ENCODE measurements at places on chromosomes 7 and 10.
A peak's percentile ranks its signal among the peaks of the same experiment; 100 is the strongest.

- no peak for DNase-seq
These were observed 479.9 kb upstream of the AKR1E2 start for GRCh38 chr10:4345877-4346646.

GRCh38 chr10:49834976-49835375 is 72.9 kb upstream of the OGDHL start:
- no peak for DNase-seq

DNA sequence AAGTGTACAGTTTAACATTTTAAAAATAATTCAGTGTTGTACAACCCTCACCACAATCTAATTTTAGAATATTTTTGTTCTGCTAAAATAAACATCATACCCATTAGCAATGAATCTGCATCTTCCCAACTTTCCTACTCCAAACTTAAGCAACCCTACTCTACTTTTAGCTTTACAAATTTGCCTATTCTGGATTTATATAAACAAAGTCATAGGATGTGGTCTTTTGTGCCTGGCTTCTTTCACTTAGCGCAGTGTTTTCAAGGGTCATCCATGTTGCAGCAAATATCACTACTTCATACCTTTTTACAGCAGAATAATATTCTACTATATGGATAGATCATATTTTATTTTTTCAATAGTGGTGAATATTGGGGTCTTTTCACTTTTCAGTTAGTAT is 18.9 kb downstream of the CALML3 start:
- DNase-seq = no peak

- no peak for DNase-seq
These were observed 113.4 kb downstream of the JAZF1 start for GRCh38 chr7:28067171-28067570.

GRCh38 chr10:112803961-112804401 is 146.1 kb upstream of the TCF7L2 start:
- no peak for DNase-seq

DNA sequence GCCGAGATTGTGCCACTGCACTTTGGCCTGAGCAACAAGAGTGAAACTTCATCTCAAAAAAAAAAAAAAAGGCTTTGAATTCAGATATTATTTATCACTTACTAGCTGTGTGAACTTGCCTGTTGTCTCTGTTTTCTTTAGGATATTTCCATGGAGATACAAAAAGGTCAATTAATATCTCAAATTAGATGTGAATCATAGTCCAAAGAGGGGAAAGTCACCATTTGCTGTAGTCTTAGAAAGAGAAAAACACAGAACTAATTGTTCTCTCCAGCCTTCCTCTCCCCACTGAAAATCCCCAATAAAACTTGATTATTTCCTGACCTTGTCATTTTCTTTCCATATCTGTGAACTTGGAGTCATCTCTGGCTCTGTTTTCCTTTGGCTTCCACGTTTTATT is 21.2 kb downstream of the HEPACAM2 start:
- DNase-seq = no peak

- no peak for DNase-seq
These were observed 488 bp downstream of the EIF4H start for GRCh38 chr7:74174606-74175082.

GRCh38 chr10:62130948-62131347 is 137.7 kb downstream of the RTKN2 start:
- DNase-seq = no peak

DNA sequence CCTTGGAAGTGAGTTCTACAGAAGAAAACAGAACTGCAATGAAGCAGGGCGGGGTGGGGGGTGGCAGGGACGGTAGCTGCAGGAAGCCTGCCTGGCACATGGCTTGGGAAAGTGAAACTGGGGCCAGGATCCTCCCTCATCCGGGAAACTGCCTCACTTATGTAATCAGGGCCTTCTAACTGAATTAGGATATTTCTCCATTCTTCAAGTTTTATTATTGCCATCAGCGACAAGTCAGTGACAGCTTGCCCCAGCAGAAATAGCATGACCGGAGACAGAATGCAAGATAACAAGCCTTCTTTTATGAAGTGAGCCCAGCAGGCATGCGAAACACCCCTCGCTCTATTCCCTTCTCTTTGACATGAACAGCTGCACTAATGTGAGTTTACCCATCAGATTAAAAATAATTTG is 77.5 kb upstream of the CACUL1 start:
- DNase-seq = no peak

- no peak for DNase-seq
These were observed 38.8 kb downstream of the CDHR3 start for GRCh38 chr7:106001886-106002285.

GRCh38 chr10:132591166-132591971 is 53.8 kb downstream of the INPP5A start:
- no peak for DNase-seq

GRCh38 chr7:143361552-143362130 is 872 bp downstream of the FAM131B start:
- DNase-seq = no peak

DNA sequence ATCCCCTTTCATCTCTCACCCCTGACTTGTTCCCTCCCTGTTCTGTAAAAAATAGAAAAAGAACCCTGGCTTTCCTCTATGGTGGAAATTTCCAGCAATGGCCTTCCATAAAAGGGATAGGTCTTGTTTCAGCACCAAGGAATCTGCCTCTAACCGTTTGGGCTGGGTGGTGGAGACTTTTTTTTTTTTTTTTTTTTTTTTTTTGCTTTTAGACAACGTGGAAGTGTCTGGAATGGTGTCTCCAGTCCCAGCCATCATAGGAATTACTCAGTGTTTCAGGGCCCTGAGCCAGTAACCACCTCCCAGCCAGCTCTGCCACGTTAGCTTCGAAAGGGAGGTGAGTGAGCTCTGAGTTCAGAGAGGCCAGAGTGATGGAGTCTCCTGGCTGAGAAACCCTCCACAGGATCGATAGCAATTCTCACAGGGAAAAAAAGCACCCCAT is 97.3 kb upstream of the COL1A2 start:
- no peak for DNase-seq

DNA sequence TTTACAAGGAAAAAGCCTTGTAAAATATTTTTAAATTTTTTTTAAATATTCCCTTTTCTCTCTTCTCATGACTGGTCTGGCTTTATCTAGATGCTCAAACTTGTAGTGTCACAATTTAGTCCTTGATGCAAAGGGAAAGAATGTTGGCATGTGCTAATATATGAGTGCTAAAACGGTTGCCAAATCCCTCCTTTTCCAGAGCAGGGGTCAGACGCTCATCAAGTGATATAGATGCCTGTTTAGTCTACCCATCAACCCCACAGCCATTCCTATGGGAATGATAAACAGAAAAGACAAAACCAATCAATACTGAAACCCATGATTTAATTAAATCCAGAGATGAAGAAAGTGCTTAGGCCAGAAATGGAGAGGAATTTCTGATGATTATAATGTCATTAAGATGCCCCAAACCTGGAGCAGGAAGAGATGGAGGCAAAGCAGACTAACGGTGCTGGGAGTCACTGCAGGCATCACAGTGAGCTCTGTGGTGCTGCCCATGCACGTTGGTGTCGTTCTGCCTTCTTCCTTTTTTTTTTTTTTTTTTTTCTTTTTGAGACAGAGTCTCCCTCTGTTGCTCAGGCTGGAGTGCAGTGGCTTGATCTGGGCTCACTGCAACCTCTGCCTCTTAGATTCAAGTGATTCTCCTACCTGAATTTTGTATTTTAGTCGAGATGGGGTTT is 210.1 kb upstream of the STK17A start:
- DNase-seq = no peak

GRCh38 chr10:131996466-131997365 is 15.0 kb upstream of the BNIP3 start:
- no peak for DNase-seq

DNA sequence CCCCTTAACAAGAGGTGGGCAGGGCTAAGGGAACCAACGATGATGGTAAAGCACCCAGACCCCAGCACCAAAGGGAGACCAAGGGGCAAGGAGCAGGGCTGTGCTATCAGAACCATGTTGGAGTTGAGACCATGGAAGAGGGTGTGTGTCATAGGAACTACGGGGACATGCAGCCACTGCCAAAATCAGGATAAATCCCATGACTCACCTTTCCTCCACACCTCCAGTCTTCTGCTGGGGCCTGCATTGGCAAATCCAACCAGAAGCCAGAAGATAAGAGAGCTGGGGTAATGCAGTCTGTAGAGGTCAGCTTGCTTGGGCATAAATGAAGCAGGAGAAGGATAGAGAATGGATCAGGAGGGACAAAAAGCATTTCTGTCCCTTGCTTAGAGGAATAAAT is 42.7 kb upstream of the SMARCD3 start:
- no peak for DNase-seq

- DNase-seq = no peak
These were observed 170.6 kb downstream of the PKD1L1 start for GRCh38 chr7:47777531-47778152.

DNA sequence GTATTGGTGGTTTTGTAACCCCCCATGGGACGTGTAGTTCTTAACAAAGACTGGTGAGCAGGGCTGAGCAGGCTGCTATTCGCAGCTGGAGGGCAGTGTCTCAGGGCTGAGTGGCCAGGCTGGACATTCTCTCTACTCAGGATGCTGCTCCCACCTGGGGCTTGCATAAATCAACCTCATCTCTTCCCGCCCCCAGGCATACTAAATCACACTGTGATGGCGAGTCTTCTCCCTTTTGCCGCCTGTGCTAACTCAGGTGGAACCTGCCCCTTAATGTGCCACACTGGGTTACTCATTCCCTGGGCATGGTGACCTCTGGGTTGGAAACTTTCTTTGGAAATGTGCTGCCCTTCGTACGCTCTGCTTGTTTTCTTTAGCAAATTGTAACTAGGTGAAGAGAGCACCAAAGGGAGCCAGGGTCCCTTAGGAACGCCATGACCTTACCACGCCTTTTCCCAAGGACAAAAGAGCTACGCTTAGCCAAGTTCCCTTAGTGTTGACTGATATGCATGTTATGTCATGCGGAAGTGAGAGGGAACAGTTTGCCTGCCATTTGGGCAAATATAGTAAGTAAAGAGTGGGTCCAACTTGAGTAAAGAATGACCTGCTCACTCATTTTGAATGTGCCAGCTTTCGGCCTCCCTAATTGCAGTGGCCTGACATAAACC is 40.4 kb upstream of the COBL start:
- DNase-seq = no peak

DNA sequence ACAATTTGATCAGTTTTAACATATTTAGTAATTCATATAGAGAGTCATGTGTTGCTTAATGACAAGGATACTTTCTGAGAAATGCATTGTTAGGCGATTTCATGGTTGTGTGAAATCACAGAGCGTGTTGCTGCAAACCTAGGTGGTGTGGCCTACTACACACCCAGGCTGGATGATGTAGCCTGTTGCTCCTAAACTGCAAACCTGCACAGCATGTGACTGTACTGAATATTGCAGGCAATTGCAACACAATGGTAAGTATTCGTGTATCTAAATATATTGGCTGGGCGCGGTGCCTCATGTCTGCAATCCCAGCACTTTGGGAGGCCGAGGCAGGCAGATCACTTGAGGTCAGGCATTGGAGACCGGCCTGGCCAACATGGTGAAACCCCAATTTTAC is 73.7 kb upstream of the BAIAP2L1 start:
- DNase-seq = no peak

GRCh38 chr7:15462721-15463389 is 99.0 kb downstream of the AGMO start:
- no peak for DNase-seq

DNA sequence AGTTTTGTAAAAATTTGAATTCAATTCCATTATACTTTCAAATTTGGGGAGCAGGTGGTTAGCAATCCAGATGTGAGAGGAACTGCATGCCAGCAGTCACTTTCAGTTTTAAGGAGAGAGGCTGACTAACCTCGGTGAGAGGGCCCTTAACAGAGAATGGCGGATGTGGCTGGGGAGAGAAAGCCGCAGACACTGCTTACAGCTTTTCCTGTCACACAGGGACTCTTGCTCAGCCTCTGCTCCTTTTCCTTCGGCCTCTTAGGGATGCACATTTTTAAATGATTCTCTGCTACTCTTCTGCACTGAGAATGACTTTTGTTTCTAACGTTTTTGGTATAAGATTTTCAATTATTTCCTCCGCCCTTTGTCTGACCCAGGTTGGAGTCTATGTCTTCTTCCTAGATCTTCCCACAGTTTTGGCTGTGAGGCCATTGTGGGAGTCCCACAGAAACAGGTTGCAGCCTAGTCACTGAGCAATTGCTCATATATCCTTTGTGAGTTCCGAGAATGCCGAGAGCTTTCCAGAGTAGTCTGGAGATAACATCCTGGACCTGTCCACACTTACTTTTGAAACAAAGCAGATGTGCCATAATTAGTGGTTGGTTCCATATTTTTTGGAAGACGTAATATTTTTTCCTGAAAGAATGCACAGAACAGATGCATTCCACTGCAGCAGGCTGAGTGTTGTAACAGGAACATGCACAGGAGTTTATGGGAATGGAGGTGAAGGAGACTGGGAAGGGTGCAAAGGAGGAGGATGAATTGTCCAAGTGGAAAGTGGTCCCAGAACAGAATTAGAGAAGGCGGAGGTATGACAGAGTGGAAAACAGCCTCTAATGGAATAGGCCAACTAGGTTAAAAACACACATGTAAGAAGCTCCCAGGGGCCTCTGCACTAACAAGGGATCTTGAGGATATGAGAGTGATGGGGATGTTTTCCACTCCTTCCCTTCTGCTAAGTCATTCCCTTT is 168.0 kb upstream of the ZNF32 start:
- peak; percentile 21 for DNase-seq

DNA sequence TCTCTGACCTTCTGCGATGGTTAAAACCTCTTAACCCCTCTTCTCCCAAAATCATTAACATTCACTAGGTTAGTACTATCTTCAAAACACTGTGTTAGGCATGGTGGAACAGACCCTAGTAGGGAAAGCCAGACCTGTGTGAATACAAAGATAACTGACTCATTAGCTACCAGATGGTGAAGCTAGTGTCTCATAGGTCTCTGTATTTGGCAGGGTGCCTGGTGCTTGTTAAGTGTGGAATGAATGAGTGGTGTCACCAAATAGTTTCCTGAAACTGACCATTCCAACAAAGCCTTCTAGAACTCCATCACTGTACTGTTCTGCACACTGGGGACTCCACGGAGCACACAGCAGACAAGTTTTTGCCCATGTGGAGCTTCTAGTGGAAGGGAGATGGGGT is 27.7 kb upstream of the TM9SF3 start:
- no peak for DNase-seq

DNA sequence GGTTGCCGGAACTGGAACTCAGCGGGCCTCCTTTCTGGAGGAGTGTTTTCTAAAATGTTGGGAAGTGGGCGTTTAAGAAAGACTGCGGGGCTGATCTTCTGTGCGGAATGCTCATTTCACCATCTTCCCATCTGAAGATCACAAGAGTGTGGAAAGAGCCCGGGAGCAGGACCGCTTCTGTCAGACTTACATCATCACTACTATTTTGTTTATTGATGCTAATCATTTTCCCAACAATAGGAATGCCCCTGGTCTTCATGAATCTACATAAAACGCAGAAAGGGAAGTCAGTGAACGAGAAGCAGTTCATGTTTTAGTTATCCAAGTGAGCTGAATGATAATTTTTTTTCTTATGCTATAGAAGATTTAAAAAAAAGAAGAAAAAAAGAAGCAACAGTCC is 447.8 kb upstream of the MKI67 start:
- DNase-seq = no peak

- no peak for DNase-seq
These were observed 23.1 kb upstream of the BMPER start for GRCh38 chr7:33882040-33882837.

- DNase-seq = no peak
These were observed 821.2 kb downstream of the CNTNAP2 start for GRCh38 chr7:146937836-146938235.

All from activated CD8-positive, alpha-beta memory T cell treated with anti-CD3 and anti-CD28 coated beads for 1 hour (primary cell).